ENCODE measurements at places on chromosomes 12 and 14.

- DNase-seq: no peak
These were observed 146.1 kb downstream of the METTL25 start for GRCh38 chr12:82504409-82504808.

- DNase-seq: no peak
These were observed 14.2 kb upstream of the IFT81 start for GRCh38 chr12:110109837-110110535.

DNA sequence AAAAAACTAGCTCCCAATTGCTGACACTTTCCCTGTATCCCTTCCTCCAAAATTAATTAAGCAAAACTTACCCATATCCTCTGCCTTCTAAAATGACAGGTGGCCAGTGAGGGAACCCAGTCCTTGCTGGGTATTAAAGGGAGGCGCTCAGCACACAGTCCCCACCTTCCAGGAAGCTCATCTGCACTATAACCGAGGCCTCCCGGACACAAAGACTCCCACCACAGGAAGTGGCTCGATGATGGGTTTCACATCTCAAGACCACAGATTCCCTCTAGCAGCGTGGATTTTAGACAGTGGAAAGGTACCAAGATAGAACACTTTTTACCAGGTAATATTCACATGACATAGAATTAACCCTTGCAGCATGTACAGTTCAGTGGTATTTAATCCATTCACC is 126.8 kb upstream of the NCOR2 start:
- no peak for DNase-seq

DNA sequence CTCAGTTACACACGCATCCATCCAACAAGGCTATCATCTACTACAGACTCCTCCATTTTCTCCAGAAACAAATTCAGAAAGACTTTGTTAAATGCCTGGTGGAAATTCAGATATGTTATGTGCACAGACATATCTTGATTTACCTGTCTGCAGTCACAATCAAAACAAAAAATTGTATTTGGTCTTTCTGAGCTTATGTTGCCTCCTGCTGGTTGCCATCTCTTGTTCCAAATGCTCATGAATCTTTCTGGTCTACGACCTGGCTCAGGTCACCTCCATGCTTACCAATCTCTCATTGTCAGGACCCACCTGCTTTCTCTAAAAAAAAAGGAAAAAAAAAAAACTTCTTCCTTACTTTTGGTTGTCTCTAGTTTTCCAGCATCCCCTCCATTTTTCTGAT is 169.2 kb upstream of the PLXNC1 start:
- DNase-seq: peak; percentile 38

DNA sequence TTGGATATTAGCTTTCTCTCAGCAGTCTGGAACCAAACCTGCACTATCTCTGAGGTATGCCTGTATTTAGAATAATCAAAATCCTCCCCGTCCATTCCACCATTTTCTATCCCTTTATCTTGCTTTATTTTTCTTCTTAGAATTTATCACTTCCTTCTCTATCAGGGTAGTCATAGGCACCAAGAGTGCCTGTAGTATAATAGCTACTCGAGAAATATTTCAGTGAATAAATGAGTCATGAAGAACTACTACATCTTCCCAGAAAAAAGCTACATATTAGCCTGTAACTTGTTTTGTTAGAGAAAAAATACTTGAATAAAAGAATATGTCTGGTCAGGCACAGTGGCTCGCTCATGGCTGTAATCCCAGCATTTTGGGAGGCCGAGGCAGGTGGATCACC is 4.3 kb downstream of the SLC2A14 start:
- DNase-seq: peak; percentile 48

- DNase-seq: no peak
These were observed 366.6 kb downstream of the NELL2 start for GRCh38 chr12:44509471-44509870.
